Fibroblast of skin of scalp (primary cell): ENCODE measurements at places on chromosomes 5 and 9.

GRCh38 chr9:92140754-92141143 lies 25.5 kb upstream of the SPTLC1 start:
- DNase-seq = no peak

- no peak for DNase-seq
Measured at GRCh38 chr9:16102154-16102553, 549.3 kb downstream of the CCDC171 start.

DNA sequence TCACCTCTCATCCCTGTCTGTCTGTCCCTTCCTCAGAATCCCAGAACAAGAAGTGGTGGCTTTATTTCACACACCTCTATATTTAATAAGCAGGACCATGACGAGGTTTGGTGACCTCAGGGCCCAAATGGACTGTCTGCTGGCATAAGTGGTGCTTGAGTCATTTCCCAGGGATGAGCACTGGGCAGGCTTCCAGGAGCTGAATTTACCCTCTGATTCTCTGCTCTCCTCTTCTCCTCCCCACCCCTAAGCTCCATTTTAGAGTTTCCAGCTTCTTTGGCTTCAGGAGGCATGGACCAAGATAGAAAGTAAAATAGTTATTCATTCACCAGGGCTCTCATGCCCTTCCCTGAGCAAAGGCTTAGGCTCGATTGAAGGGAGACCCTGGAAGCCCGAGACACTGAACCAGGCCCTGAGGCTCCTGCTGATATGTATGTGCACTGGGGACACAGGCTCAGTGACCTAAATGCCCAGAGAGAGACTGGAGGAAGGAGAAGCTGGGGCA lies 69.1 kb downstream of the PPARGC1B start:
- DNase-seq = peak; percentile 90

DNA sequence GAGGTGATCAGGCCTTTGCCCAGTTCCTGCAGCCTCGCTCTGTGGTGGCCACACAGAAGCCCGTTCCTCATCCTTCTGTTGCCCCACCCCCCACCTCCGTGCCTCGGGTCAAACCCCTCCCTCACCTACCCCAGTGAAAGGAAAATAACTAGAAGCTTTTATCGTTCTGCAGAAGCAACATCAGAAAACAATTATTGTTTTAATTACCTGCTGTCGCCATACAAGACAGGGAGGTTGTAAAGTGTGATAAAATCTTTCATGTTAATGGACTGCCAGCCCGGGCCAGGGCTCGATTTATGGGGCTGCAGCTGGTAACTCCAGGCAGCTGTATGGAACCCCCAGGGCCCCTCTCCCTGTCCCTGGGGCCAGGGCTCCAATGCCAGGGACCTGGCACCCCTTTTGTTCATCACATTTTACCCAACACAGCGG lies 20.6 kb downstream of the UNC5A start:
- no peak for DNase-seq

- DNase-seq = no peak
Measured at GRCh38 chr9:136103651-136104487, 8.8 kb upstream of the NACC2 start.

DNA sequence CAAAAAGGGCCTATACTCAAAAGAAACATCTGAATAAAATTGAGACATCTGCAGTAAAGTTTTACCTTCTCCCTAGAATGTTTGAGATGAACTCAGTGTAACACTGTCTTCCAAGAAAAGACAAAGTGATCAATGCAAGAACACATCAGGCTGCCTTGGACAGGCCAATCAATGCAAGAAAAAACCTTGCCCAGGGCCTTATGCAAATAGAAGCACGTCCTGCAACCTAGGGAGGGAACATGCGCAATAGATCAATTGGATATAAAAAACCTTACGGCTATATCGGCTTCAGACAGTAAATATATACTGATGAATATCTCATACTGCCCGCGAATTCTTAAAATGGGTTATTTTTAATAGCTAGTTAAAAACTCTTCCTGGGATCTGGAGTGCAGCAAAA lies 66.4 kb upstream of the POU5F2 start:
- DNase-seq = no peak
